ENCODE measurements at places on chromosomes 13 and 19.
A peak's percentile ranks its signal among the peaks of the same experiment; 100 is the strongest.

GRCh38 chr13:34176633-34177032, 358.7 kb downstream of the RFC3 start:
- no peak for DNase-seq

DNA sequence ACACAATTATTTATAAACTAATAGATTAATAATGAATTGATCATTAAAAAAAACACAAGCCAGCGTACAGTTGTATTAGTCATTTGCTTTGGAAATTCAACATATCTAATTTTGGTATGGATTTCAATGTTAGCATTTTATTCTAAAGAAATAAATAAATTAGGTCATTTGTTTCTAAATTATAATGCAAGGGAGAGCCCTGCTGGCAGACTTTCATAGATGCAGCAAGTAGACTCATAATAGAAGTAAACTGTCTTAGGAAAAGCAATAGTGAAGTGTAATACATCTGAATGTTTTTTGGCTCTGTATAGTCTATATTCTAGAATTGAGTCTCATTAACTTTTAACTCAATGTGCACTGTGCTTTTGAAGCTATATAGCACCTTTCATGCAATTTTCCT, 982.4 kb upstream of the MIR17HG start:
- no peak for DNase-seq

DNA sequence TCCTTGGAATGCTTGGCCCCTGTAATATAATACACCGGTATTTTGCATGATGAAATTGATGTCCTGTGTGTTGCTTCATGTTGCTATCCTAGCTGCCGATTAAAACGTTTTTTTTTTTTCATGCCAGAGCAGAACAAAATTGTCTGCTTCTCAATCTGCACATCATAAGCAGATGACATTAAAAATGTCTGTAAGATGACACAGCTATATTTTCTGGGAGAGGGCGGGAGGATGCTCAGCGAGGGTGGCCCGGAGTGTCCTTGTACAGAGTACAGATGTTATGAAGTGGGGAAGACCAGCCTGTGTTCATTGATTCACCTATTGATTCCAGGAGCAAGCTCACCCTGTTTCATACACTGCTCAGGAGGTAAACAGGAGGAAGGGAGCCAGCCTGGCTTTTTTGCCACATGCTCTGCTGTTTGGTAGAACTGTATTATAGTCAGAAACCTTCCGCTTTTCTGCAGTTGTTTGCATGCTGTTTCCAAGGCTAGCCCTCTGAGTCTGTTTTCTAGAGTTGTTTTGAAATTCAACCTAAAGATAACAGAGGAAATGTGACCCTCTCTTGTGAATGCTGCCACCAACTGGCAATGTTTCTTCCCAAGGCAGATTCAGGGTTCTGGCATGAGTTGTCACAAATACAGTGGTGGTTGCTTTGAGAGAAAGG, 4.7 kb upstream of the IRS2 start:
- no peak for DNase-seq

DNA sequence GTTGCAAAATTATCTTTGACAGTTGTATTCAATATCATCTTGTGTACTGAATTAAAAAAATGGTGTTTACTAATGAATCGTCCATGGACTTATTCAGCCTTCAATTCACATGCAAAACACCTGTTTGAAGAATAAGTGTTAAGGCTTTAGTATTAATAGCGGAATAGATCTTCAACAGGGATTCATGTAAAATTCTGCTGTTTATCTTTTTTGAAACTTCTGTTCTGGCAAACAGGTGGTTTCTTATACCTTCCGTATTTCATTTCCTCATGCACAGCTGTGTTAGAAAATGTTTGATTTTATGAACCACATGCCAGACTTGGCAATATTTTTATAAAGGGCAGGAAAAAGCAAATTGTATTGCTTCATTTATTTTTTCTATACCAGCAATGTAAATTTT, 255.7 kb downstream of the DACH1 start:
- no peak for DNase-seq

DNA sequence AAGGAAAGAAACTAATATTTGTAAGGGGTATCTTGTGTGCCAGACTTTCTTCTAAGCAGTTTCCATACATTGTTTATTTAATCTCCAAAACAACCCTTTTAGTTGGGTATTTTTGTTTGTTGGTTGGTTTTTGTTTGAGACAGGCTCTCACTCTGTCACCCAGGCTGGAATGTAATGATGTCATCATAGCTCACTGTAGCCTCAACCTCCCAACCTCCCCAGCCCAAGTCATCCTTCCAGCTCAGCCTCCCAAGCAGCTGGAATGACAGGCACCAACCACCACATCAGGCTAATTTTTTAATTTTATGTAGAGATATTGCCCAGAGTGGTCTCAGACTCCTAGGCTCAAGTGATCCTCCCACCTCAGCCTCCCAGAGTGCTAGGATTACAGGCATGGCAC, 41.2 kb upstream of the LSM14A start:
- no peak for DNase-seq

GRCh38 chr19:46206176-46206575, 23.4 kb upstream of the IGFL1 start:
- DNase-seq, result no peak

GRCh38 chr13:94176561-94176960, 302.9 kb downstream of the DCT start:
- no peak for DNase-seq

DNA sequence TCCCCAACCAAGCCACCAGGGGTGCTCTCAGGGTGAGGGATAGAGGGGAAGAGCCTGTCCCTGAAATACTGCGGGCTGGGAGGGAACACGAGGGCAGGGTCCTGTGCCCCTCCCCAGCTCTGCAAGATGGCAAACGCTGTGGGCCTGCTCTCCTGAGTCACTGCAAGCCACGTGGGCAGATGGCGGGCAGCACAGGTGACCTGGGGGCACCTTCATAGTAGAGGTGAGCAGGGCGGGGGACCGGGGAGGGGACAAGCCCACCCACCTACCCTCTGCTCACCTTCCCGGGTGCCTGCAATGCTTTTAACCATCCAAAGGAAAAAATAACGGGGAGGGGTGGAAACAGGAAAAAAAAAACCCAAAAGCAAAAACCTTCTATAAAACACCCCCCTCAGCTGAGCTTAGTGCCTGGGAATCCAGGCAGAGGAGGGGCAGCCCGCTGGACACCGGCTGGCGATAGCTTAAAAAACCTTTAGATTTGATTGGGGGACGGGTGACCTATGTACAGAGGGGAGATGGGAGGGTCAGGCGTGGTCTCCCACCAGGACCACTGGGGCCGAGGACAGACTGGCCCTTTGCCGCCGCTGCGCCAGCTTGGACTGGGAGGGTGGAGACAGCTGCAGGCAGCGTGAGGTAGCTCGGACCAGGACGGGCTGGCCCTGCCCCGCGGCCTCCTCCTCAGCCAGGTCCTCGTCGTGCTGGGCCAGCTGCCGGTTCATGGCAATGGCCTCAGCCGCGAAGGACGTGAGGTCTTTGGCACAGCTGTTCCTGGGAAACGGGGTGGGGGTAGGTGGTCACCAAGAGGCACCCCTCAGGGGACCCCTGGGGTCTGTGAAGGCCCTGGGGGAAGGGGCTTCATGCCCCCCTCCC, 11.7 kb downstream of the MKNK2 start:
- no peak for DNase-seq

DNA sequence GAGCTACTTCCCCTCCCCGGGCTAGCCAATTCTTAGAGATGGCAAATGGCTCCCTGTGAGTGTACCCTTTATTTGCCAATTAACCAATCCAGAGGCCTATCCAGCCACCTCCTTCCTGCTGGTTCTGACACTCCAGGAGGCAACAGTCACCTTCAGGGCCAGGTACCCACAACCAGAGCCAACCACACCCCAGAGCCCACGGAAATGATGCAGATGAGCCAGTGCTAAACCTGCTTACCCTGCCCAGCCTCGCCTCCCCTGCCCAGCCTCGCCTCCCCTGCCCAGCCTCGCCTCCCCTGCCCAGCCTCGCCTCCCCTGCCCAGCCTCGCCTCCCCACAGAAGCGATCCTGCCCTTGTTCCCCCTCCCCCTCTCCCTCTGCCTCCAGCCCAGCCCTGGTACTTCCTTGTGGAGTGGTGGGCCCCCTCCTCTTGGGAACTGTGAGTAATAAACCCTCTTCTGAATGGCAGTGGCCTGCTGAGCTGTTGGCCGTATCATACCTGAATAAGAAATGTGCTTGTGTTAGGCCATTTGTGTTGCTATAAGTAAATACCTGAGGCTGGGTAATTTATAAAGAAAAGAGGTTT, 173.8 kb upstream of the RNF113B start:
- no peak for DNase-seq

DNA sequence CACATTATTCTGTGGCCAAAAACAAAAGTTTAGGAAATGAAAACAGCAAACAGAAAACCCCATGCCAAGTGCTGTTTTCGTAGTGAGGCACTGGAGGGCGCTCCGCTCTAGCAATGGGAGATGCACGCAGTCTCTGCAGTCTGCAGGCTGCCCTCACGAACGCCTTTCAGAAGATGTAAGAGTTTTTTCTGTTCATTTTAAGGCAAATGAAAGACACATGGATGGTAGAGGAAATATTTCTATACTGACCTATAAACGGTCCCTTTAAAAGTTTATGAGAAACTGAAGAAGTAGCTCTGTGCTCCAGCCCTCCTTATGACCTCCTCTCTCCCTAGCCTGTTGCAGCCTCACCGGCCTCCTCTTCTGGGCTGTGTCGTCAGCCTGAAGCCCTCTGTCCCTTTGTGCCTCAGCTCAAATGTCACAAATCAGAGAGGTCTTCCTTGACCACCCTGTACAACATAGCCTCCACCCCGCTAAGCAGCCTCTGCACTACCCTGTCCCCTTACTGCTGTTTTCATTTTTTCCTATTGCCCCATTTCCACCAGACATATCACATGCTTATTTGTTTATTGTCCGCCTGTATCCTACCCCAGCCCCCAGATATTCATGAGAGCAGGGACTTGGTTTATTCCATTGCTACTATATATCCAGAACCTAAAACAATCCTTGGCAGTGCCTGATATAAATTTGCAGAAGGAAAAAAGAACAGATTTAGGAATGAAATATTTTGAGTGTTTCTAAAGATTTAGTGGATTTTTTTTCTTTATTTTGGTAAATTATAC, 116.4 kb downstream of the TM9SF2 start:
- peak; percentile 73 for DNase-seq

DNA sequence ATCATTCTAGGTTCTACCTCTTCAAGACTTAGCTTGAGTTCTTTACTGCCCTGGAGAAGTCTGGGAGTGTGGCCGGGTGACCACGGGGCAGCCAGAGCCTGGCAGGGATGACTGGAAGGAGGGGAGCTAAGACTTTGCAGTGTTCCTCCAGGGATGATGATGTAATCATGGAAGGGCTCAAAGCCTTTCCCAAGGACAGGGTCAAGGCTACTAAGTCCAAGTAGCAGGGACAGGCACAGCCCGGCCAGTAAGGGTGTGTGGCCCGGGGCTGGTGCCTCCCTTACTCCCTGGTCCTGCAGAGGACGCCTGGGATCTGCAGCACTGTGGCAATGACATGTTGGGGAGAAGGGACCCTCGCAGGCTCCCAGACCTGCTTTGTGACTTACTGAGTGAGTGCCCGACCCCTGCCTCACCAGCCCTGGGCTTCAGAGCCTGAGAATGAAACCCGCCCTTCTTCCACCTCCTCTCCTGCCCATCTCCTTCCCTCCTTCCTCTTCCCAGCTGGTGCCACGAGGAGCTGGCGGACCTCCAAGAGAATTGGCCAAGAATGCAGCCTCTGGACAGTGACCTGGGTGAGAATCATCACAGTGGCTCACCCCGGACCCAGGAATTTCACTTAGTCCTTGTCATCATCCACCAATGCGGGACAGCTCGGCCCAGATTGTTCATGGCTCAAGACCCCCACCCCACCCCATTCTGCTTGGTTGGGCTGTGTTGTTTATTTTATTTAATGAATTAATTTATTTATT, 15.6 kb upstream of the FBXO17 start:
- no peak for DNase-seq

DNA sequence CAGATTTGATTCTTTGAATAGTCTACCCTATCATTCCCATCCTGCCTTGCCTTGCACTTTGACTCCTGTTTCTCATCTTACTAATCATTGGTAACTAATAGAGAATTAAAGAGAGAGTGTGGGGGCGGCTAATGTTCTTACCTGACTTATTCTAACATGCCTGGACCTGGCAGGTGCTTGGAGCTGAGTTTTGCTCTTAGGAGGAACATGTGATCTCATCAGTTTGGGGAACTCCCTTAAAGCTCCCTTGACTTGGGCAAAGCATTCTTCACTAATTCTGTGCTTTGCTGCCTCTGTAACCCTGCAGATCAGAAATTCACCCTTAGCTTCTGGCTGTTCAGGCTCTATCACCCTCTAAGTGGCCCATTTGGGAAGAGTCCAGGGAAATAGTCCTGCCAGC, 861.1 kb downstream of the GPC5 start:
- no peak for DNase-seq

DNA sequence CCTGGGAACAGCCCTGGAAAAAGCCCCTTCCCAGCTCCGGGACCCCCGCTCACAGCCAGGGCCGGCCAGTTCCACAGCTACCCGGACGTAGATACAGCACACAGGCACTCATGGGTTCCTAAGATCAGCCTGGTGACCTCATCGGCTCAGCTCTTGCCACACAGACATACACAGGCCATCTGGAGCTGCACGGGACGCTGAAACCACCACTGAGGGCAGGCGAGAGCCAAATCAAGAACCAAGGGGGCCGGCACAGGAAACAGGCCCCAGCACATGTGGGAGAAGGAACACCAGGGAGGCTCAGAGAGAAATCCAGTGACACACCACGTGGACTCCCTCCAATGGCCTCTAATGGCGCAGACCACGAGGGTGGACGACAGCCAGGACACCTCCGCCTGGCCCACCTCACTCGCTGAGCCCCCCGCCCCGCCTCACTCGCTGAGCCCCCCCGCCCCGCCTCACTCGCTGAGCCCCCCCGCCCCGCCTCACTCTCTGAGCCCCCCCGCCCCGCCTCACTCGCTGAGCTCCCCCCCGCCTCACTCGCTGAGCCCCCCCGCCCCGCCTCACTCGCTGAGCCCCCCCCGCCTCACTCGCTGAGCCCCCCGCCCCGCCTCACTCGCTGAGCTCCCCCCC, 69.7 kb upstream of the C13orf46 start:
- DNase-seq, result no peak

All from WTC11 (cell line).